Activated CD4-positive, alpha-beta T cell treated with anti-CD3 and anti-CD28 coated beads, Interleukin-2, amount 10 ng/mL, durations not matched to agents 24 days and 14 days (primary cell): ENCODE measurements at places on chromosomes 7 and 10.

DNA sequence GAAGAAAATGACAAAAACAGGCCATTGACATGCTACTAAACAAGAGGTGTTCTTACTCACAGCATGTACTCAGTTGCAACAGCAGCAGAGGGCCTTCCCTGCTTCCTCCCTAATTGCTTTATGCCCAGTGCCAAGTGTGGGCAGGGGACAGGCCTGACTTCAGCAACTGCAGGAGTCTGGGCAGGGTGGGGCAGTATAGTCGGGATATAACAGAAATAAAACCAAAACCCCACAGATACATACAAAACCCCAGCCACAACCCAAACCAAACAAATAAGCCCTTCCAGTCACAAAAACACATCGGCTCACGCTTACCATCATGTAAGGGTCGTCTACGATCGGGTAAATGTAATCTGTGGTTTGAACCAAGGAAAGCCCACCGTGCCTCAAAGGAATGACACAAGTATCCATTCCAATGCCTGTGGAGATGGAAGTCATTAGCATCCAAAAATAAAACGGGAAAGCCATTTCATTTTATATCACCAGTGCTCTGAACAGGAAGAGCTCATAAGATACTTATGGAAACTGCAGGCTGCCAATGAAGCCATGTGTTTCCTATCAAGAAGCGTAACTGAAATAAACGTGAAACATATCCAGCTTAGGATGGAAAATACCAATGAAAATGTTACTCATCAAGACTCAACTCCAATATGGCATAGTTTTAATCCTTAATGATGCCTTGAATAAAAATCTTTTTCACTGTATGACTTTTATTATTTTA, 9.5 kb downstream of the SEPHS1 start:
- no peak for DNase-seq

DNA sequence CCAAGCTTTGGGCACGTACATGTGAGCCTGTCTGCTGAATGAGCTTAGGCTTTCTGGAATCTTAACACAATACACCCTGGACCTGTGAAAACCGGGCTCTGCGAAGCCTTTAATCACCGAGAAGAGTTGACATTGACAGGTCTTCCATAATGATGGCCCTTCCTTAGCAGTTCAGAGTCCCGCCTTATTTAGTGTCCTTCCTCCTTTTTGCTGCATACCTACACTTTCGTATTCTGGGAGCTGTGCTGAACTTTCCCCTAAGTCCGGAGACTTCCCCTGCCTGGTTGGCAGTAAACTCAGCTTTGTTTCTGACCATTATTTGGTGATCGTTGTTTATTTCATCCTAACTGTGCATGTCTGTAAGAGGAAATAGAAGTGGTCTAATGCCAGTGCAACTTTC, 212.0 kb downstream of the CAMK1D start:
- no peak for DNase-seq

GRCh38 chr10:94591461-94592205, 46.0 kb downstream of the HELLS start:
- DNase-seq = no peak

- DNase-seq = no peak
Measured at GRCh38 chr7:100465702-100466311, 1.7 kb upstream of the SPACDR start.

DNA sequence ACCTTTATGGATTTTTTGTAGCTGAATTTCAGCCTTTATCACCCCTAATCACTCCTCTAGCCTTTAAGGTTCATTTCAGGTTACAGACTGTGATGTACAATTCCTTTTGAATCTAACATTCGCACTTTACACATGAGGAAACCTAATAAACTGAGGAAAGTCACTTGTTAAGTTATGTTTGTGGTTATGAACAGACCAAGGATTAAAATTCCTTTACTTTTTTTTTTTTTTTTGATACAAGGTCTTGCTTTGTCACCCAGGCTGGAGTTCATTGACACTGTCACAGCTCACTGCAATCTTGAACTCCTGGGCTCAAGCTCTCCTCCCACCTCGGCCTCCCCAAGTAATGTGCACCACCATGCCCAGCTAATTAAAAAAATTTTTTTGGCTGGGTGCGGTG, 3.6 kb downstream of the MCU start:
- DNase-seq = no peak

- DNase-seq = no peak
Measured at GRCh38 chr7:100380196-100380595, 6.9 kb downstream of the PILRA start.

GRCh38 chr10:5832946-5833345, 19.7 kb upstream of the GDI2 start:
- DNase-seq = no peak

DNA sequence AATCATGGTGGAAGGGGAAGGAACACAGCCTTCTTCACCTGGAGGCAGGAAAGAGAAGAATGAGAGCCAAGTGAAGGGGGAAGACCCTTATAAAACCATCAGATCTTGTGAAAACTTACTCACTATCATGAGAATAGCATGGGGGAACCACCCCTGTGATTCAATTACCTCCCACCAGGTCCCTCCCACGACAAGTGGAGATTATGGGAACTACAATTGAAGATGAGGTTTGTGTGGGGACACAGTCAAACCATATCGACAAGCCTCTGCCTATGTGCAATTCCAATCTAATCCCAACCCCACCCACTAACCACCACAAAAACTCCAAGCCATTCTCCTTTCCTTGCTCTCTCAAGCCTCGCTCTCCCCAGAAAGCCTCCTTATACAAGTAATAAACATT, 69.2 kb downstream of the TAC1 start:
- no peak for DNase-seq

GRCh38 chr7:13093160-13093559, 405.7 kb downstream of the ARL4A start:
- DNase-seq = no peak

DNA sequence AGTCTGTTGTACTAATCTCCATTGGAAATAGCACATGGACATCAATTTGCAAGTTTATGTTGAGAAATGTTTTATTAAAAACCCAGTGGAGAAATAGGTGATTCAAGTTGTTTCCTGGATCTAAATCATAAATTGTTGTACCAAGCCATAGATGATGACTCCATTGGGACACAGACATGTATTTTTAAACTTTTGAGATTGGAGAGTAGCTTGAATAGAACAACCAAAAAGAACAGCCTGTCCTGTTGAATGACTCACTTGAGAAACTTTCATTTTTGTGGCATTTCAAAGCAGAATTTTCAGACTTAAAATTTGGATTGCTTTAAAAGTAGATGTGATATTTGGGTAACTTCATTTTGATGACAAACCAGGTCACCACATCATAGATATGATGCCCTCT, 197.5 kb downstream of the GPAM start:
- no peak for DNase-seq
